BJ (cell line): ENCODE measurements at places on chromosomes 7 and 10. TPM values are rescaled to one million over a fixed set of nuclear protein-coding genes. Genes with fewer than 3 reads are reported as not detected.

SNX8 gene
- polyA plus RNA-seq, result 36.9 and 62.1 TPM in 2 replicates

TMEM213 gene
- polyA plus RNA-seq, result not detected in 2 replicates

SFMBT2 gene
- 0.06 TPM in 2 replicates for polyA plus RNA-seq

CYP26C1 gene
- 0.05 and 0.09 TPM in 2 replicates for polyA plus RNA-seq

TMEM178B gene
- 0.43 and 0.59 TPM in 2 replicates for polyA plus RNA-seq

ASIC3 gene
- polyA plus RNA-seq, result 0.26 and 0.45 TPM in 2 replicates

ADCY1 gene
- 0.12 and 0.26 TPM in 2 replicates for polyA plus RNA-seq

TMEM270 gene
- not detected in 2 replicates for polyA plus RNA-seq

CPED1 gene
- 18.3 and 22.0 TPM in 2 replicates for polyA plus RNA-seq
